ENCODE measurements at places on chromosomes 1 and 21.

GRCh38 chr1:24142546-24143534 is at the start of gene IL22RA1:
IL22RA1 (minus strand) TSS chr1:24143140; CDS start chr1:24143082, 58 bp downstream.
- H3K4me3 ChIP-seq, result peak within 1 kb of the TSS; percentile 40
- peaks cover 11% of the 10 kb centered on the region for H3K4me1 ChIP-seq
- no peak within 1 kb of the TSS for H3K27ac ChIP-seq
- no peaks in the 10 kb centered on the region for H3K27me3 ChIP-seq
- no peaks in the 10 kb centered on the region for H3K36me3 ChIP-seq

DNA sequence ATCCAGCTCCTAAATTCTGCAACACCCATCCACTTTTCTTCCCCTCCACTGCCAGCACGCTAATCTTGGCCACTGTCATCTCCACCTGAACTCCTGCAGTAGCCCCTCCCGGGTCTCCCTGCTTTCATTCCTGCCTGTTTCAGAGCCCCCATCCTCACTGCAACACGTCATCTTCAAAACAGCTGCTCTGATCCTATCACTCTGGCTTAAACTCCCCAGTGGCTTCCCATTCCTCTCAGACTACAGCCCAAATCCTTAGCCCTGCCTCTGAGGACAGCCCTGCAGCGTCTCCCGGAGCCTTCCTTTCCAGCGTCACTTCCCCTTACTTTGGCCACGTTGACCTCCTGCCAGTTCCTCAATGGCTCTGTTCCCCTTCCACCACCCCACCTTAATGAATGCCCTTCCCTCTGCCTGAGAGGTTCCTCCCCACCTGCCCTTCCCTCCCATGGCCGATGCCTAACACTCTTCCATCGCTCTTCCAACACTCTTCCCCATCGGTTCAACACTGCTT is 22.9 kb upstream of the IFNAR2 start:
- no peaks in the 10 kb centered on the region for H3K27me3 ChIP-seq
- no peak overlapping the region for H3K27ac ChIP-seq
- DNase-seq, result no peak
- H3K4me1 ChIP-seq, result no peaks in the 10 kb centered on the region
- no peak overlapping the region for H3K4me3 ChIP-seq
- H3K36me3 ChIP-seq, result no peaks in the 10 kb centered on the region

DNA sequence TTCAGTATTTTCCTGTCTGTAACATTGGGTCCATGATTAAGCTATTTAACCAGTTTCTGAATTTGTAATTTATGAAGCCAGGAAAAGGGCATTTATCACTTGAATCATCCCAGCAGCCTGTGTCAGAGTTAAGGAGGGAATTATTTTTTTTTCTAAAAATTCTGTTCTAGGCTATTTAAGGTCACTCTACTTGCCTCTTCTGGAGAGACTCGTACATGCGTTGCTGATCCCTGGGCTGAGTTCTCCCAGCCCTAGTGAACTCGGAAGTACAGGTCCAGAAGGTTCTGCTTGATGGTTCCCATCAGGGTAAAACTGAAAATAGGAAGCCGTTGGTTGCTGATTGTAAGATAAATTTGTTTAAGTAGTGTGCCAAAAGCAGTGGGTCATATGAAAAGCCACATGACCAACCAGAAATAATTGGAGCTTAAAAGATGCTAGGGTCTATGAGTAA is 90.7 kb downstream of the GPR88 start:
- H3K4me3 ChIP-seq, result no peak overlapping the region
- H3K27me3 ChIP-seq, result no peaks in the 10 kb centered on the region
- DNase-seq, result no peak
- no peaks in the 10 kb centered on the region for H3K36me3 ChIP-seq
- H3K27ac ChIP-seq, result peak overlapping the region; percentile 43
- H3K4me1 ChIP-seq, result peaks cover 18% of the 10 kb centered on the region

DNA sequence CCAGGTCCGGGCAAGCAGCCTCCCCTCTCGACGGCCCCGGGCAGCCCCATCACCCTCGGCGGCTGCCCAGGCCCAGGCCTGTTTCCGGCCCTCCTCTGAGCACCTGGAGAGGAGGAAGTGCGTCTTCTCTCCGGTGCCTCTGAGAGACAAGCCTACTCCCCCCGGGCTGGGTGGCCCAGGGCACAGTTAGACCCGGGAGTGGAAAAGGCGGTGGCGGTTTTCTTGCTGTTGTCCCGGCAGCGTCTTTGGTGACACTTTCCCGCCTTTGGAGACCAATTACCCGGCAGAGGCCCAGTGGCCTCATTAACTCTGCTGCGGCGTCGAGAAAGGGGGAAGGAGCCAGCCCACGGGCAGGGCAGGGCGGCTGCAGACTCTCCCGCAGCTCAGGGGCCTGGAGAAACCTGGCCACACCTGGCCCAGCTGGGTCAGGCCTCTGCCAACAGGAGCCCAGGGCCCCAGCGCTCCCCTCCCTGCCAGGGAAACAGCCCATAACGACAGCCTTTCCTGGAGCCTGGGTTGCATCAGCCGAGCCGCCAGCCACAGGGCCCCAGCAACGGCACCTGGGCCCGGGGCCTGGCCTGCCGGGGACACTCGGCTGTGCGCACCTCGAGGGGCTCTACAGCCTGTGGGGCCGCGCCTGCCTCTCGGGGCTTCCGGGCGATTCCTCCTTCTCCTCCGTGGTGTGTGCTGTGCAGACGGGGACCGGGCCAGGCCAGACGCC is 28.4 kb upstream of the C1orf159 start:
- no peak for DNase-seq
- no peaks in the 10 kb centered on the region for H3K36me3 ChIP-seq
- H3K4me3 ChIP-seq, result no peak overlapping the region
- H3K27me3 ChIP-seq, result no peaks in the 10 kb centered on the region
- H3K4me1 ChIP-seq, result no peaks in the 10 kb centered on the region

- no peaks in the 10 kb centered on the region for H3K36me3 ChIP-seq
- H3K27me3 ChIP-seq, result no peaks in the 10 kb centered on the region
- no peaks in the 10 kb centered on the region for H3K4me1 ChIP-seq
- H3K27ac ChIP-seq, result no peak overlapping the region
- no peak overlapping the region for H3K4me3 ChIP-seq
Measured at GRCh38 chr1:85146972-85147359, 53.9 kb downstream of the SYDE2 start.

DNA sequence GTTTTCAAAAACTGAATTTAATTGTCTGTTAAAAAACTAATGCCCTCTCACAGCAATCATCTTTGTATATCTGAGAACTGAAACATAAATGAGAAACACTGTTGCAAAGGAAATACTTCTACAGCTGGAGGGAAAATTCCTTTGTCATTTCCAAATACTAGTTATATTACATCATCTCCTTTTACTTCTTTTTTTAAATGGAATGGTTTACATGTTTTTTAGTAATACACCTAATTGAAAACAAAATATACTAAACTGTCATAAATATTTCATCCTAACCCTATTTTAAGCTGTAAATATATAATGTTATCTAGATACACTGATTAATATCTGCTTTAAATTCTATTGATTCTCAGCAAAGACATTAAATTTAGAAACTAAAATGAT is 19.1 kb downstream of the CDC42BPA start:
- DNase-seq, result no peak
- no peaks in the 10 kb centered on the region for H3K27me3 ChIP-seq
- peaks cover 24% of the 10 kb centered on the region for H3K4me1 ChIP-seq
- no peaks in the 10 kb centered on the region for H3K36me3 ChIP-seq
- peak overlapping the region; percentile 61 for H3K27ac ChIP-seq
- H3K4me3 ChIP-seq, result no peak overlapping the region

DNA sequence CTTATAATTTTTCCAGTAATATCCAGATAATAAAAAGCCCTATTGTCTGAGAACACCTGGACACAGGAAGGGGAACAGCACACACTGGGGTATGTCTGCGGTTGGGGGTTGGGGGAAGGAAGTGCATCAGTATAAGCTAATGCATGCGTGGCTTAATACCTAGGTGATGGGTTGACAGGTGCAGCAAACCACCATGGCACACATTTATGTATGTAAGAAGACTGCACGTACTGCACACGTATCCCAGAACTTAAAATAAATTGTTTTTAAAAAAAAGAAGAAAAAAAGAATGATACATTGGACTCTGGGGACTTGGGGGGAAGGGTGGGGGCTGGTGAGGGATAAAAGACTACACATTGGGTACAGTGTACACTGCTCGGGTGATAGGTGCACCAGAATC is 144.9 kb upstream of the C1orf174 start:
- H3K27me3 ChIP-seq, result no peaks in the 10 kb centered on the region
- H3K4me1 ChIP-seq, result no peaks in the 10 kb centered on the region

- no peaks in the 10 kb centered on the region for H3K27me3 ChIP-seq
- no peak for DNase-seq
- H3K4me3 ChIP-seq, result no peak overlapping the region
- no peak overlapping the region for H3K27ac ChIP-seq
- H3K4me1 ChIP-seq, result no peaks in the 10 kb centered on the region
Measured at GRCh38 chr1:207970329-207971233, 59.7 kb upstream of the CD34 start.

GRCh38 chr21:39218082-39218409 is 34.8 kb upstream of the PSMG1 start:
- no peak for DNase-seq
- H3K27ac ChIP-seq, result no peak overlapping the region
- H3K4me1 ChIP-seq, result no peaks in the 10 kb centered on the region
- H3K27me3 ChIP-seq, result no peaks in the 10 kb centered on the region
- peaks cover 64% of the 10 kb centered on the region for H3K36me3 ChIP-seq

DNA sequence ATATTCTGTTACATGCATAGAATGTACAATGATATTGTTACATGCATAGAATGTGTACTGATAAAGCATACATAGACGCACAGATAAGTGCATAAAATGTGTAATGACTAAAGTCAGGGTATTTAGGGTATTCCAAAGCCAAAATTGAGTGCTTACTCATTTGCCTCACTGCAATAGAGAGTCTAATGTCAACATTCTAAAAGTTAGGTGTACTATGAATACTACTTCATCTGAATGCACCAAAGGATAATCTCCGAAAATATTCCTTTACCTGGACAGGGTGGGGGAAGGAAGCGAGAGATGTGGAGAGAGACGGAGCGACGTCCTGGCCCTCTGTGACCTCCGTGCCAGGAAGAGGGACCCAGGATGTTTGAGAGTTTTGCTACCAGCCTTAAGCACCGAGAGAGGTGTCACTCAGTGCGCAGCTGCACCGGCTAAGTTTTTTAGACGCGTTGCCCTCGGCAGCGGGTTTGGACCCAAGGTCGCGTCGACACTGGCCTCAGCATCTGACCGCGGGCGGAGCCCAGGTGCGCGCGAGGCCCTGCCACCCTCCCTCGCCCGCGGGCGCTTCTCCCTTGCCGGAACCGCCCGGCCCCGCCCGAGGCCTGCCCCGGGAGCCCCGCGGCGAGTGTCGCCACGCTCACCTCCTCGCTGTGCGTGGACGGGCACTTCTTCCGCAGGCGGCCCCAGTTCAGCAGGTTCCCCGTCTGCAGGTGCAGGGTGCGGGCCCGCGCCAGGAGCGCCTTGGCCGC is 660 bp downstream of the GCLM start:
- no peak for DNase-seq
- H3K4me1 ChIP-seq, result no peaks in the 10 kb centered on the region
- peak overlapping the region; percentile 71 for H3K4me3 ChIP-seq
- H3K27me3 ChIP-seq, result no peaks in the 10 kb centered on the region
- H3K27ac ChIP-seq, result peak overlapping the region; percentile 87

GRCh38 chr1:38074302-38074677 is 27.7 kb upstream of the POU3F1 start:
- no peaks in the 10 kb centered on the region for H3K27me3 ChIP-seq
- no peak overlapping the region for H3K27ac ChIP-seq
- H3K4me3 ChIP-seq, result no peak overlapping the region
- no peaks in the 10 kb centered on the region for H3K4me1 ChIP-seq
